ENCODE measurements at places on chromosomes 11 and 22.

DNA sequence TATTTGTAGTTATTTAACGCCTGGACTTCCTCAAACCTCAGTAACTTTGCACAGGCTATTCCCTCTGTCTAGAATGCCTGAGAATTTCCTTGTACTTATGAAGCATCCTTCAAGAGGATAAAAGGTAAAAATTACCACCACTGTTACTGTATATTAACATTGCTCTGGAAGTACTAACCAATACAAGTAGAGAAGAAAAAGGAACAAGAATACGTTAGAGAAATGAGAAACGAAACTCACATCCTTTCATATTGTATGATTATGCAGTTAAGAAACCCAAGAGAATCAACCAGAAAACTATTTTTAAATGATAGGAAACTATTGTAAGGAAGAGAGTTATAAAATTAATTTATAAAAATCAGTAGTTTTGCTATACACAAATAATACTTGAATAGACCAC is 48.2 kb upstream of the OR5P2 start:
- no peak for DNase-seq

- DNase-seq: no peak
Measured at GRCh38 chr11:83554876-83555275, 268.7 kb upstream of the CCDC90B start.

GRCh38 chr11:120108154-120108784 is 29.6 kb downstream of the TRIM29 start:
- peak; percentile 21 for DNase-seq

GRCh38 chr11:82718307-82718706 is 15.4 kb downstream of the FAM181B start:
- DNase-seq: no peak

DNA sequence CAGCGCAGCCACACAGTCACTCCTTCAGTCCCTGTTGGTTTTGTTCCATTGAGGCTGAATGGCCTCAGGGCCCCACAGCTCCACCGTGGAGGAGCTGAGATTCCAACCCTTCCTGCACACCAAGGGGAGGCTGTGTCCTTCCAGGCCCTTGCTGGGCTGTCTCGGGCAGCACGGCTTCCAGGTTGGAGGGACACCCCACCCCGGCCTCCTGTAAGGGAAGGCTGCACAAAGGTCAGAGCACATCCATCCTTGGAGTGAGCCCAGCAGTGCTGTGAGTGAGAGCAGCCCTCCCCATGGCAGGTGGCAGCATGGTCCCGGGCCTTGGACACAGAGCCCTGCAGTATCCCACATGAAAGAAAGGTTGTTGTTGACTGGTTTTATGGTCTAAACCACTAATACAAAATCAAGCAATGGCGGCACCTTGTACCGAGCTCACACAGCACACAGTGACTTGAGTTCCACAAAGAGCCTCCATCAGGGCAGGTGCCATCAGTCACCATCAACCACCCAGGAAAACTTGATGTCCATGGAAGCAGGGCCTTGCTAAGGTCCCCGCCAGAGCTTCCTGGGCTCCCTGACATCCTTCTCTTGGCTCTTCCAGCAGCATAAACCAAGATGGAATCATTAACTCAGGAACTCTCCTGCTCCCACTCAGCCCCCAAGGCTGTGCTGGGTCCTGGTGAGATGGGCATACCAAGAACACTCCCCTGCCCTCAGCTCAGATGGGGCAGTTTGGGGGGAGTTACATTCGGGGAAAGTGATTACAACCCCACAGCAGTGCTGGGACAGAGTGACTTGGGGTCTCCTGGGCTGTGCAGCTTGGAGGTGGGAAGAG is 1500.4 kb downstream of the TBC1D22A start:
- DNase-seq: no peak

Measured in stimulated activated CD8-positive, alpha-beta memory T cell treated with anti-CD3 and anti-CD28 coated beads, Interleukin-4, amount 100 ng/mL, for 1 hour (primary cell).